ENCODE measurements at places on chromosomes 3 and 15. TPM values are rescaled to one million over a fixed set of nuclear protein-coding genes. Genes with fewer than 3 reads are reported as not detected.

The TCAIM gene
- total RNA-seq, result 25.2 TPM

The RASL12 gene
- total RNA-seq, result 12.6 TPM

The SLC24A5 gene
- not detected for total RNA-seq

DNA sequence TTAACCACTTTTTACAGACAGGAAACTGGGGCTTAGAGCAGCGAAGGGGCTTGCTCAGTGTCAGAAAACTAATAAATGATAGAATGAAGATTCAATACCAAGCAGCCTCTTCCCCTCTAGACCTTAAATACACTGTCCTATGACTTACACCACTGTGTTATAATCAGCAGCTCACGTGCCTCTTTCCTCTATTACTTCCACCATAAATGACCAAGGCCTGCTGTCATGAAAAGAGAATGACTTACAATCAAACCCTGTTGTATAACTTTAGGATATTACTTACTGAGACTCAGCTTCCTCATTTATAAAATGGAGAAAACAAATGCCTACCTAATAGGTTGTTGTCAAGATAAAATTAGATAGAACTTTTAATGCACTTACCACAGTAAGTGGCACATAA is 11.6 kb downstream of the FMN1 start:
- no peak for DNase-seq

DNA sequence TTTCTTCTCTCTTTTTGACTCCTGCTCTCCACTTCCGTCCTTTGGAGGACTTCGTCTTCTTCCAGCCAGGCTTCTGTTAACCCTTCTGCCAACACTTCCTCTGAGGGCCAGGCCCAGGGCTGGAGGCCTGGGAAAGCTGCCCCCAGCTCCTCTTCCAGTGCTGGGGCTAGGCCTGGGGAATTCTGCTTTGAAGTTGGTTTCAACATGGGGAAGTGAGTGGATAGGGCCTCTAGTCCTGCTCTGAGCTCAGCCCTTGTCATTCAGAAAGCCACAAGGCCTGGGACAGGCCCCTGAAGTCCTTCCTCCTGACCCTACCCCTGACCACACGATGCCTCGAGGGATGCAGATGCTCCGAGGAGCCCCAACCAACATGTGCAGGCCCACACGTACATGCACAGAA is 53.9 kb upstream of the HERC1 start:
- DNase-seq, result no peak

- no peak for DNase-seq
Measured at GRCh38 chr15:87944050-87944449, 312.5 kb downstream of the NTRK3 start.

- DNase-seq, result no peak
Measured at GRCh38 chr15:59158701-59159034, 48.0 kb upstream of the LDHAL6B start.
